ENCODE measurements at places on chromosomes 3 and 15.

- H3K4me3 ChIP-seq, result no peak overlapping the region
- DNase-seq, result no peak
- H3K27ac ChIP-seq, result no peak overlapping the region
- peaks cover 31% of the 10 kb centered on the region for H3K4me1 ChIP-seq
- no peaks in the 10 kb centered on the region for H3K27me3 ChIP-seq
These were observed 60.6 kb upstream of the XCR1 start for GRCh38 chr3:46087871-46088270.

- no peaks in the 10 kb centered on the region for H3K4me1 ChIP-seq
- no peaks in the 10 kb centered on the region for H3K27me3 ChIP-seq
- no peak for DNase-seq
These were observed 307.0 kb downstream of the ARPP21 start for GRCh38 chr3:35946121-35946853.

DNA sequence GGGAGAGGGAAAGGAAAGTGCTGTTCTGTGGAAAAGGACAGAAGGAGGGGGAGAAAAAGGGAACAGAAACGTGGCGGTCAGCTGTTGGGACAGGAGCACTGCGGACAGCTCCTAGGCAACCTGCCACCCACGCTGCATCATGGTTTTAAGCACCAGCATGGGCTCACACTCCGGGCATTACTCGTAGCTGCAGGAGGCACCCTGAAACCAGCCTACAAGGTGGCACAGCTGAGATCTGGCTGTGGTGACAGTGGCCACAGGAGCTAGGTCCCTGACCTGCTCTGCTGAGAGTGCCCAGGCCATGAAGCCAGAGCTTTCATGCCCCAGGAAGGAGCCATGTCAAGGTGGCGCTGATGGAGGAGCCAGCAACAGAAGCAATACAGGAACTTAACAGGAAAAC lies 161.4 kb upstream of the ST8SIA2 start:
- H3K4me1 ChIP-seq, result no peaks in the 10 kb centered on the region
- H3K27ac ChIP-seq, result no peak overlapping the region
- H3K27me3 ChIP-seq, result peaks cover 85% of the 10 kb centered on the region
- H3K36me3 ChIP-seq, result no peaks in the 10 kb centered on the region
- H3K4me3 ChIP-seq, result no peak overlapping the region

- no peaks in the 10 kb centered on the region for H3K36me3 ChIP-seq
- no peak overlapping the region for H3K27ac ChIP-seq
- H3K27me3 ChIP-seq, result no peaks in the 10 kb centered on the region
- DNase-seq, result no peak
- H3K4me3 ChIP-seq, result no peak overlapping the region
- peaks cover 48% of the 10 kb centered on the region for H3K4me1 ChIP-seq
These were observed 8.3 kb downstream of the SLC9A9 start for GRCh38 chr3:143839980-143840379.

- no peaks in the 10 kb centered on the region for H3K4me1 ChIP-seq
- H3K27ac ChIP-seq, result no peak overlapping the region
- H3K27me3 ChIP-seq, result no peaks in the 10 kb centered on the region
- peaks cover 2% of the 10 kb centered on the region for H3K36me3 ChIP-seq
- no peak for DNase-seq
These were observed 602.3 kb upstream of the SUCLG2 start for GRCh38 chr3:68256635-68257223.

DNA sequence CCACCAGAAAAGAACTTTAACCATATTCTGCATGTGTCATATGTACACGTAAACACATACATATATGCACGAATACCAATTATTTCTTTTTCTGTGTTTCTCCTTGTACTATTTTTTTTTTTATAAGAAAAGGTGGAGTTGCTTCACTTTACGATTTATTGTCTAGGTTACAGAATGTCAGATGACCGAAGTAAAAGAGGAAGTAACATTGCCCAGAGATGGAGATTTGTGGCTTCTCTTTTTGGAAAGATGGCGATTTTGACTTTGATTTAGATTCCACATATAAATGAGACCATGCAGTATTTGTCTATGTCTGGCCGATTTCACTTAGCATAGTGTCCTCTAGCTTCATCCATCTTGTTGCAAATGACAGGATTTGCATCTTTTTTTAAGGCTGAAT lies 293.1 kb downstream of the SV2B start:
- no peak overlapping the region for H3K27ac ChIP-seq
- H3K4me1 ChIP-seq, result no peaks in the 10 kb centered on the region
- no peak for DNase-seq
- peaks cover 62% of the 10 kb centered on the region for H3K27me3 ChIP-seq
- H3K36me3 ChIP-seq, result peaks cover 2% of the 10 kb centered on the region

DNA sequence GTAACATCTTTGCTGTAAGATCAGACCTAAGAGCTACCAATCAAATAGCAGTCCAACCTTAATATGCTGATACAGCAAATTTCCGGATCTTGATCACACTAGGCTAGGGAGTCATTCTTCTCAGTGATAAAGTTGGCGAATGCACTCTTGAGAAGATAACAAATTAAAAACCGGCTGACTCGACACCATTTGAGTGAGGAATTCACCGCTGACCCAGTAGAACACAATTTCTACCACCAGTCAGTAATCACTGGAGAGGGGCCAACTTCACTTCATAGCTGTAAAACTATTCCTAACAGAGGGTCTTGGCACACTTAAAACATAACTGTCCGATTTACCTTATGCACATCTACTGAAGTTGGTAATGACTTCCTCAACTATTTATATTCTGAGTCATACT lies 47.2 kb downstream of the MEIS2 start:
- H3K36me3 ChIP-seq, result no peaks in the 10 kb centered on the region
- H3K27me3 ChIP-seq, result no peaks in the 10 kb centered on the region
- H3K27ac ChIP-seq, result no peak overlapping the region
- no peak for DNase-seq
- H3K4me1 ChIP-seq, result no peaks in the 10 kb centered on the region

DNA sequence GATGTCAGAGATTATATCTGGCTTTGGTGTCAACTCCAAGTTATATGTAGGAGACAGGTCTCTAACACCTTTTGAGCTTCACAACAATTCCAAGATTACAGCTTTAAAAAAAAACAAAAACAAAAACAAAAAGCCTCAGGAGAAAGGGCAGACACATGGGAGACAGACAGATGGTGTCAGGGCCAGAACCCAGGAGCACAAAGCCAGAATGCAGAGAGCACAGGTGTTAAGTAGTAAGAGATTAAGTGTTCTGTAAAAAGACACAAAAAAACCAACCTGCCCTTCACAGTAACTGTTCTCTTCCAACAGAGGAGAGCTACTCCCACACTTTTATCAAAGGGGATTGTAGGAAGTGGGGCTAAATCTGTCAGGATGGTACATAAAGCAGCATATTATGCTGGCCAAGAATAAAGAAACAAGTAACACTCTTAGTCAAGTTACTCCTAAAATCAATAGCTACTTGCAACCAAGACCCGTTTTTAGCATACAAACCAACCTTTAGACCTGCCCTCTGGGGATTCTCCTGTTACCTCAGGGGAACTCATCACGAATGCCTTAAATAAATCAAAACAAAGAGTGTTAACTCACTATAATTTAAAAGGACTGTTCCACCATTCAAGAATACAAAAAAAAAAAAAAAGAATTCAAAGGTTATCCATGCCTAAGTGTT lies 5.9 kb downstream of the CPEB1 start:
- no peak overlapping the region for H3K27ac ChIP-seq
- no peak for DNase-seq
- H3K27me3 ChIP-seq, result peaks cover 84% of the 10 kb centered on the region

GRCh38 chr15:87955284-87955909 lies 301.1 kb downstream of the NTRK3 start:
- no peaks in the 10 kb centered on the region for H3K4me1 ChIP-seq
- H3K4me3 ChIP-seq, result no peak overlapping the region
- H3K27ac ChIP-seq, result no peak overlapping the region
- H3K27me3 ChIP-seq, result no peaks in the 10 kb centered on the region
- DNase-seq, result no peak
- peaks cover 2% of the 10 kb centered on the region for H3K36me3 ChIP-seq

DNA sequence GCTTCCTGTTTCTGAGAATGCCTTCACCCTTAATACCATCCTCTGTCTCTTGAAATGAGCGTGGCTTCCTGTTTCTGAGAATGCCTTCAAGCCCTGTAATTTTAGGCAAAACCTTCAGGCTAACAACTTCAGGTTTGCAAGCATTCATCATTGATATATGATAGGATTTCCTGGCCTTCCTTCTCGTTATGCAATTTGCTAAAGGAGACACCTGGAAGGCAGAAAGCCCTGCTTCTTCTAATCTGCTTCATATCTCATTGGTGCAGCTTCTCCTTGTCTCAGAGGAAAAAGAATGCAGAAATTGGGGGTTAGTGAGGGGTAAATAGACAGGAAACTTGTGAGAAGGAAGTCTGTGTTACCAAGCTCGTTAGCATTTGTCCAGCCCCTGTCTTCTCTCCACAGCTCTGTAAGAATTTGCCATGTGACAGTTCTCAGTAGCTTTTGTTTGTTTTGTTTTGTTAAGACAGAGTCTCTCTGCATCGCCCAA lies 7.3 kb downstream of the ARL6IP5 start:
- peaks cover 35% of the 10 kb centered on the region for H3K36me3 ChIP-seq
- H3K4me1 ChIP-seq, result peaks cover 73% of the 10 kb centered on the region
- peak overlapping the region; percentile 95 for H3K27ac ChIP-seq

DNA sequence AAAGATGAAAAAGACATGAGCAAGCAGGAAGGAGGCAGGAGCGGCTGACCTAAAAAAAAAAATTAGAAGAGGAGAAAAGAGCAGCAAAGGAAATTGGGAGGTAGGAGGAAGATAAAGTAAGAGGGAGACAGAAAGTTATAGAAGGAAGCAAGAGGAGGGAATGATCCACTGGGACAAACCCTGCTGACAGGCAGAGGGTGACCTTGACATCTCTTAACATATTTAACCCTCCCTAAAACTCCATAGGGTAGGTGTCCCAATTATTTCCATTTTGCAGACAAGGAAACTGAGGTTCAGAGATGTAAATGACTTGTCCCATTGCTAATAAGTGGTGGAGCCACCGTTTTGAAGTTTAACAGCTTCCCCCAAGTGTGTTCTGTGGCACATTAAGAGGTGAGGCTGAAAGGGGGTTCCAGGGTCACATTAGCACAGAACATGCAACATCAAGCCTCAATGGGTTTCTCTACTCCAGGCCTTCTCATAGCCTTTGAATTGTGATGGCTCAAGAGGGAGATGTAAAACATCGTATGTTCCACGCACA lies 37.4 kb upstream of the PRICKLE2 start:
- H3K4me1 ChIP-seq, result no peaks in the 10 kb centered on the region
- H3K27me3 ChIP-seq, result peaks cover 40% of the 10 kb centered on the region
- DNase-seq, result no peak
- no peaks in the 10 kb centered on the region for H3K36me3 ChIP-seq
- H3K27ac ChIP-seq, result no peak overlapping the region
- no peak overlapping the region for H3K4me3 ChIP-seq

- DNase-seq, result no peak
- peaks cover 23% of the 10 kb centered on the region for H3K4me1 ChIP-seq
- H3K36me3 ChIP-seq, result peaks cover 6% of the 10 kb centered on the region
- no peak overlapping the region for H3K27ac ChIP-seq
- no peak overlapping the region for H3K4me3 ChIP-seq
These were observed 85.3 kb downstream of the TRAK1 start for GRCh38 chr3:42176242-42177034.

GRCh38 chr15:100353449-100353848 lies 11.7 kb upstream of the ADAMTS17 start:
- H3K4me1 ChIP-seq, result peaks cover 13% of the 10 kb centered on the region
- no peak for DNase-seq
- peaks cover 67% of the 10 kb centered on the region for H3K27me3 ChIP-seq

DNA sequence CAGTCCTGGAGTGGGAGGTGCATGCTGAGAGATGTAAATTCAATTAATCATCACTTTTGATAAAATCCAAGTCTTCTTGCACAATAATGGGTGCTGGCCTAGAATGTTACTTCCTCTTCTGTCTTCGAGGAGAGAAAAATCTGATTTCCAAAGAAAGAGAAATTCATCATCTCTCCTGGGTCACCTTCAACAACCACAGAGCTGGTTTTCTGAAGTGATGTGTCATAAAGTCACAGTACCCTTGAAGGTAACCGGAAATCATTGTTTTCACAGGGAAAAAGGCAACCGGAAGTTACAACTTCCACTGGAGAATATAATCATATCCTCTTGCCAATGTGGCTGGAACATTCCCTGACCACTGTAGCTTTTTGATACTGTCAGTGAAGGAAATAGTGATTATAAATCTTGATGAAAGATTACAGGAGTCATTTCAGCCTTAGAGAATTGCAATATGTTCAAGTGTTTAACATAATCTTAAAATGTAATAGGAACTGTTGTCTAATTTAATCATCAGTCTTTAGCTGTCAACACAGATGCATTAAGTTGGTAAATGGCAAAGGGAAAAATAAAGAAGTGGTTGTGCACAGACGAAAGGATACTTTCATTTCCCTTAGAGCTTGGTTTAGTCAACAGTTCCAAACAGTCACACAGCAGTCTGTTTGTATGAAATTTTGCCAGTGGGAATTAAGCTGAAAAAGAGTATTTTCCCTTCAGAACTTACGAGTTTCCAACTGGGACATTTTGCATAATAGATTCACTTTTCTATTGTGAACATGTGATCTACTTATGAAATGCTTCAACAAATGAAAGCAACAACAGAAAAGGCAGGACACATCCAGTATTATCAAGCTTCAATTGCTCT lies 106.5 kb upstream of the SLC4A7 start:
- H3K4me3 ChIP-seq, result peak overlapping the region; percentile 12
- H3K36me3 ChIP-seq, result peaks cover 4% of the 10 kb centered on the region
- peaks cover 32% of the 10 kb centered on the region for H3K4me1 ChIP-seq
- H3K27me3 ChIP-seq, result no peaks in the 10 kb centered on the region

DNA sequence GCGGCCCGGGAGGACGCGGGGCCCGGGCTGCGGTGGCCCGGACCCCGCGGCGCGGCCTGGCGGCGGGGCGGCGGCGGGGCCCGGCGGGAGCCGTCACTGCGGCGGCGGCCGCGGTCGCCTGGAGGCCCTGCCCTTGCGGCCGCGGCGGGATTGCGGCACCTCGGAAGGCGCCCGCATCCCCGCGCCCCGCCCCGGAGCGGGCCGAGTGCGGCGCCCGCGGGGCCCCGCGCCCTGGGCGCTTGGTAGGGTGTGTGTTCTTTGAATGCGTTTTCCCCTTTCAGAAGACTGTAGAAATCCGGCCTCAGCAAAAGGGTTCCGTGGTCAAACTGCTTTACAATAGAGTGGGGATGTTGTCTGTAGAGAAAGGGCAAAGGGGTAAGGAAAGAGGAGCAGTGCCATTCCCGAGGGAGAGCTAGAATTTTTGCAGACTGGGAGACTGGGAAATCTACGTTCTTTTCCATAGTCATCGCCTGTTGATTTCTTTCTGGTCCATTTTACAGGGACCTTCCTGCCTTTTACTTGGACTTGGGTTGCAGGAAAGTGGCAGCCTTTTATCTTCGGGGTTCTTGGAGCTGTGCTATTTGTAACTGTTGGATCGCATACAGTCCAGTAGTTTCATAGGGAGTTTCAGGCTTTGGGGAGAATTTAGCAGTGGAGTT lies 630 bp downstream of the SNRK start:
- DNase-seq, result no peak
- H3K27ac ChIP-seq, result peak overlapping the region; percentile 90
- peak overlapping the region; percentile 87 for H3K4me3 ChIP-seq

DNA sequence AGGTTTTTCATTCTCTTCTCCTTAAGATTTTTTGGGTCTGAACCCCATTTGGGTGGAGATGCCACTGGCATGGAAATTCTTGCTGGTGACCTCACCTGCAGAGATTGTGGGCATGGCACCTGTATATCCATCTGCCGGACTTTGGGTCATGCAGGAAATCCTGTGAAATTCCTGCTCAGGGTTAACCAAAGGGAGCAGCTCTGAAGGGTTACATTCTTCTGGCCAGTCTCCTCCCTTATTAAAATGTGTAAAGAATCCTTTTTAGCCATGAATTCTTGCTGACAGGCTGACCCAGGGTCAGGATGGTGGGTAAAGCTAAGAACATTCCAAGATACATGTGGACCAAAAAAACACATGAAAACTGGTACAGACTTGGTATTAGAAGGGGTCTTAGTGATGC lies 27.4 kb downstream of the ARHGEF26 start:
- H3K4me1 ChIP-seq, result no peaks in the 10 kb centered on the region
- no peak for DNase-seq
- no peak overlapping the region for H3K4me3 ChIP-seq
- H3K36me3 ChIP-seq, result no peaks in the 10 kb centered on the region
